ENCODE measurements at places on chromosomes 11 and 22.

DNA sequence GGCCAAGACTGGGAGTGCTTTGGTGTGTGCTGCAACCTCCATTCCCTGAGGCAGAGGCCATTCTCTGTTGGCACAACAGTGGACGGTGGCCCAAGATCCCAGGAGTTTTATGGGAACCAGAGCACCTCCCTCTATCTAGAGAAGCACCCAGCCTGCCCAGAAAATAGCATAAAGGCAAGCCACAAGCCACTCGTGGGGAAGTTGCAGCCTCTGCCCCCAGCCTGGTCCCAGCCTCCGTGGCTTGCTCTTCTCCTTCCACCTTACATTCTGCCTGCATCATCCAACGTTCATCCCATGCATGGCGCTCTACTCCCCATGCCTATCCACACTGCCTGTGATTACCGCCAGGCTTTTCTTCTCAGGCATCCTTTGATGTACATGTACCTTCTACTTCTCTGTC is 15.8 kb downstream of the IL17RA start:
- DNase-seq, result no peak

GRCh38 chr11:86040919-86041850 is 27.7 kb downstream of the PICALM start:
- no peak for DNase-seq

DNA sequence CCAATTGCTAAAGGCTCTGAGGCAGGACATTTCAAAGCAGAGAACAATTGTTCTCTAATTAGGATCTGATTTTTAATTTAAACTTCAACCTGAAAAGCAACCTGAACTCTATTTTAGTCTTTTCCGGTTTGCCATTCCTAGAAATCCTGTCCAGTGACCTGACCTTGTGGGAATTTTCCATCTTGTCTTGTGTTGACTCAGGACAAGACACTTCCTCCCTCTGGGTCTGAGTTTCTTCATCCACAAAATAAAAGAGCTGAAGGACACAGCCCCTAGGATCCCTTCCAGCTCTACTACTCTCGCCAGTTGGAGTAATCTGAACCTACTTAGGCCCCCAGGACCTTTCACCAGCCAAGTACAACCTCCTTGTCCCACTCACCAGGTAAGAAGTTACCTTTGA is 66.5 kb upstream of the POU2AF1 start:
- no peak for DNase-seq

DNA sequence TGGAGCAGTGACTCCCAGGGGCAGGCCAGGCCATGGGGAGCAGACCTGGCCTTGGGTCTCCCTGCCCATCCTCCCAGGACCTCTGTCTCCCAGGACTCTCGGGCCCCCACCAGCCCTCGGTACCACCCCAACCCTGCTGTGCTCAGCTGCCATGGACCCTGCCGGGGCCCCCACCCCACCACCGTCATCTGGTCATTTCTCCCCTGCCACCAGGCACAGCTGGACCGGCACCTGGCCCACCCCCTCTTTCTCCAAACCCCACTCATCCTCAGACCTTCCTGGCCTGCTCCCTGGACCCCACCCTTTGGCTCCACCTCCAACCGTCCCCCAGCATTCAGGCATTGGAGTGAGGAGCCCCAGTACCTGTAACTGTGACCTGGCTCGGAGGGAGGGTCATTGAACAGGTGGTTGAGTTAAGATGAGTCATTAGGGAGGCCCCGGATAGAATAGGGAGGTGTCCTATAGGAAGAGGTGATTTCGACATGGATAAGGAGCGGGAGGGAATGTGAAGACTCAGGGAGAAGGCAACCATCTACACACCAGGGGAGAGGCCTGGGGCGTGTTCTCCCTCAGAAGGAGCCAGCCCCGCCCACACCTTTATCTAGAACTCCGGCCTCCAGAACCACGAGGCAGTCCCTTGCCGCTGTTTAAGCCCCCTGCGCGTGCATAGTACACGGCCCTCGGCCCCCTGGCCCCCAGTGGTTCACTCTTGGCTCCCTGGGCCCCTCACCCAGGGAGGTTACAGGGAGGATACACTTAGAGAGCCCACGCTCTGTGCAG is 1395.9 kb downstream of the BRD1 start:
- DNase-seq, result no peak
